ENCODE measurements at places on chromosomes 2 and 18.

GRCh38 chr2:118607641-118608040, 239.8 kb downstream of the EN1 start:
- DNase-seq: no peak

DNA sequence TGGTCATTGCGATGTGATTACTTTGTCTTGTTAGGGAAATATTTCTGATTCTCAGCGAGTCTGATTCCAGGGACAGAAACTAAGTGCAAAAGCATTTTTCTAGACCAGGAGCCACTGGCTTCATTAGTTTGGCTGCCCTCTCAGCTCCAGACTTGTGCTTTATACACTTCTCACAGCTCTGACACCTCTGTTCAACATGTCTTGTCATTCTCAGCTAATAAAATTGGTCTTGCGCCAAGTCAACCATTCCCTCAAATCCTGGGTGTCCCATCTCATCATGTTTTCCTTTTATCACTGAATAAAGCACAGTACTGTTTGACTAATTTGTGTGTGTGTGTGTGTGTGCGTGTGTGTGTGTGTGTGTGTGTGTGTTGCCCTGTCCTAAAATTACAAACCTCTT, 215.5 kb upstream of the EPHA4 start:
- DNase-seq: no peak

GRCh38 chr2:16323126-16323520, 342.5 kb downstream of the CYRIA start:
- no peak for DNase-seq

- DNase-seq: no peak
Measured at GRCh38 chr2:8452296-8452695, 229.6 kb upstream of the ID2 start.

GRCh38 chr18:72119082-72119481, 425.1 kb downstream of the CBLN2 start:
- DNase-seq: no peak
